CD4-positive, alpha-beta memory T cell (primary cell): ENCODE measurements at places on chromosomes 16 and 17. TPM values are rescaled to one million over a fixed set of nuclear protein-coding genes. Genes with fewer than 3 reads are reported as not detected.

DNA sequence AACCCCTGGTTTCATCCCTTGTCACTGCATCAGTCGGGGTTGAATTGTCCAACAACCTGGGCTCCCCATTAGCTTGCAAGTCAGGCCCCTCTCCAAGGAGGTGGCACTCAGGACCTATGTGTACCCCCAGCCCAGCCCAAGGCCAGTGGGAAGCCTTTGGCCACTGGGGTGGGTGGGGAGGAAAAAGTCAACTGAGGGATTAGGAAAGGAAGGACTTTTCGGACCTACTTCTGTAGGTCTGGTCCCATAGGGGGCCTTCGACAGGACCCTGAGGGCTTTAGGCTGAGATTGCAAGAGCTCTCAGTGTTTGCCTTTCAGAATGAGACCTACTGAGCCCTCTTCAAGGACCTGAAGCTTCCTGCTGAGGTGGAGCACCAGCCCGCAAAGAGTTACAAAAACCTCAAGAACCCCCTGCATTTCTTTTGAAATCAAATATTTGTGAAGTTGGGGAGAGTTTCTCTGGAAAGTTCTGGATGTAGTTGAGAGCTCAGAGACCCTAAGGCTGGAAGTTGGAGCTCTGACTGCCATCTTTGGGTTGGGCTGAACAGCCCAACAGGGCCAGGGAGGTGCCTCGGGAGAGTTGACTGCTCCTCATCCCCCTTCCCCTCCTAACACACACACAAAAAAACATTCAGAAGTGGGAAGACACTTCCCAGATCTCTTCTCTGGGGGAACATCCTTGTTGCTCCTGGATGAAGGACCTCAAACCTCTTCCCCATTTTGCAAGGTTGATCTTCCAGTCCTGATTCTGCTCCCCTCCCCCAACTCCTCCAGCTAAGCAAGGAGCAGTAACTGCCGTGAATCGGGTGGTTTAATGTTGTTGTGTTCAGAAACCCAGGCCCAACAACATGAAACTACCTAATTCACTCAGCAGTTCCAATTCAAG lies 5.8 kb upstream of the HOXB9 start:
- no peaks in the 10 kb centered on the region for H3K36me3 ChIP-seq
- DNase-seq: no peak
- no peak overlapping the region for H3K27ac ChIP-seq
- peaks cover 20% of the 10 kb centered on the region for H3K4me1 ChIP-seq
- H3K4me3 ChIP-seq: no peak overlapping the region
- H3K27me3 ChIP-seq: peaks cover 68% of the 10 kb centered on the region

GRCh38 chr17:80585890-80586845 lies 41.5 kb downstream of the RPTOR start:
- H3K36me3 ChIP-seq: no peaks in the 10 kb centered on the region
- peaks cover 10% of the 10 kb centered on the region for H3K4me1 ChIP-seq
- H3K4me3 ChIP-seq: no peak overlapping the region
- no peak overlapping the region for H3K27ac ChIP-seq

DNA sequence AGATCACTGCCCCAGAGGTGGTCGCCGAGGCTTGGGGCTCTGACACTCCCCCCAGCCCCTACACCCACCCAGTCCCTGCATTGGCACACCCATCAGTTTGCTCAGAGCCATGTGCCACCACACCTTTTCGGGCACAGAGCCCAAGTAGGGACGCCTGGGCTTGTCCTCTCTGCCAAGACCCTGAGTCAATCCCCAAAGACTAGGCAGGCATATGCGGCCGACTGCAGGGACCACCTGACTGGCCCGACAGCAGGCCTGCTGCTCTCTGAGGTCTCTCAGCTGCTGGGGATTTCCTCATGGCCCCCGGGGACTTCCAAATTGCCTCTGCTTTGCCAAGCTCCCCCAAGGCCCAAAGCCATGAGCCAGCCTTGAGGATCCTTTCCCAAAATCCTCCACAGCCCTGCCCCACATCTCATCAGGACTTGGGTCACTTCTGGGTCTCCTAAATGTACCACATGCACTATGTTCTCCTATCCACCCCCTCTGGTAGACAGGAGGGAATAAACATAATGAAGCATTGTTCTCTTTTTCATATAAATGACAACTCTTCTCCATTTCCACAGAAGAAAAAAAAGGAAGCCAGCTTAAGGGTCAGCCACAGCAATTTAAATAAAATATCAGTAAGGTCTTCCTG lies 30.6 kb downstream of the MYO18A start:
- no peak overlapping the region for H3K4me3 ChIP-seq
- no peaks in the 10 kb centered on the region for H3K27me3 ChIP-seq
- peaks cover 33% of the 10 kb centered on the region for H3K4me1 ChIP-seq
- peak overlapping the region; percentile 53 for H3K27ac ChIP-seq
- DNase-seq: no peak

- no peak overlapping the region for H3K4me3 ChIP-seq
- H3K4me1 ChIP-seq: peaks cover 5% of the 10 kb centered on the region
- H3K27me3 ChIP-seq: peaks cover 7% of the 10 kb centered on the region
These were observed 7.8 kb upstream of the SSTR2 start for GRCh38 chr17:73156887-73157520.

DNA sequence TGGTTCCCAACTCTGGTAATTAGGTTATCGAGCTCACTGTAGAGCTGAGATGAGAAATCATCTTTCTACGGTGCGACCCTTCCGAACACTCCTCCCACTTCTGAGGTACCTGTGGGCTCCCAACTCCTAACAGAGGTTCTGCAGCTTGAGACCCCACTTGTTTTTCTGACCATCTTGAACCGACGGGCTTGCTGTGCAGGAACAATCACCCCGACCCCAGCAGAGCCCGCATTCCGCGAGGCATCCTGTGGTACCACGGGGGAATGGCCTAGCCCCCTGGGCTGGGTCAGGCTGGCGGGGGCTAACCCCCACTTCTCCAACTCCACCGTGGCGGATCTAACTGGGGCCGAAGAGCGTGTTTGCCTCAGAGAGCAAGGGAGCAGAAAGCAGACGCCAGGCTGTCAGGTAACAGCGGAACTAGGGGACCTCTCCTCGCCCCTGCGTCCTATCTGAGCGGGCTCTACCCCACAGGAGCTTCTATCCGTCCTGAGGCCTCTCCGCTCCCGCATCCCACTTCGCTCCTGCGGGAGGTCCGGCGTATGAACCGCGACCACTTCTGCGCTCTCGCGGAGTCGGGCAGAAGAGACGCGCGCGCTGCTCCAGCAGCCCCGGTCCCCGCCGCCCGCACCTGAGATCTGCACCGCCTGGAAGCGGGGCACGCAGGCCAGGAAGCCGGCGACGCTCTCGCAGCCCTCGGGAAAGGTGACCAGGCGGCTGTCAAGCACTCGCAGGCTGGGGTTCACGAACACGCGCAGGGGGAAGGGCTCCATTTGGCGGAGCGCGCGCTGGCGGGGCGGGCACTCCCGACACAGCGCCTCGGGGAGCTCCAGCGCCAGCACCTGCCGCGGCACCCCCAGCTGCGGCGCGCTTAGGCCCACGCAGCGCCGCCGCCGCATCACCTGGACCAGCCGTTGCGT lies 761 bp downstream of the PDF start:
- H3K36me3 ChIP-seq: peaks cover 32% of the 10 kb centered on the region
- H3K4me3 ChIP-seq: peak overlapping the region; percentile 17
- peak overlapping the region; percentile 83 for H3K27ac ChIP-seq
- H3K27me3 ChIP-seq: no peaks in the 10 kb centered on the region
- peaks cover 49% of the 10 kb centered on the region for H3K4me1 ChIP-seq

Gene EME1
- 0.41 TPM for total RNA-seq

DNA sequence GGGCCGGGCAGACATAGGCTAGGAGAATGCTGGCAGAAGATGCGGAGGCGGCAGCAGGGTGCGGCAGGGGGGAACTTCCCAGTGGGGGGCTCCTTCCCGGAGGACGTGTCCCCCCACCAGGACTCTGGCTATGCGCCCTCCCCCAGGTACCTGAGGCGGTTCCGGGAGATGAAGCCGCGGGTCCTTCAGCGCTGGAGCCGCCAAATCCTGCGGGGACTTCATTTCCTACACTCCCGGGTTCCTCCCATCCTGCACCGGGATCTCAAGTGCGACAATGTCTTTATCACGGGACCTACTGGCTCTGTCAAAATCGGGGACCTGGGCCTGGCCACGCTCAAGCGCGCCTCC lies 3.4 kb downstream of the WNK4 start:
- DNase-seq: no peak
- H3K4me3 ChIP-seq: no peak overlapping the region
- peaks cover 44% of the 10 kb centered on the region for H3K27me3 ChIP-seq
- peaks cover 8% of the 10 kb centered on the region for H3K36me3 ChIP-seq

DNA sequence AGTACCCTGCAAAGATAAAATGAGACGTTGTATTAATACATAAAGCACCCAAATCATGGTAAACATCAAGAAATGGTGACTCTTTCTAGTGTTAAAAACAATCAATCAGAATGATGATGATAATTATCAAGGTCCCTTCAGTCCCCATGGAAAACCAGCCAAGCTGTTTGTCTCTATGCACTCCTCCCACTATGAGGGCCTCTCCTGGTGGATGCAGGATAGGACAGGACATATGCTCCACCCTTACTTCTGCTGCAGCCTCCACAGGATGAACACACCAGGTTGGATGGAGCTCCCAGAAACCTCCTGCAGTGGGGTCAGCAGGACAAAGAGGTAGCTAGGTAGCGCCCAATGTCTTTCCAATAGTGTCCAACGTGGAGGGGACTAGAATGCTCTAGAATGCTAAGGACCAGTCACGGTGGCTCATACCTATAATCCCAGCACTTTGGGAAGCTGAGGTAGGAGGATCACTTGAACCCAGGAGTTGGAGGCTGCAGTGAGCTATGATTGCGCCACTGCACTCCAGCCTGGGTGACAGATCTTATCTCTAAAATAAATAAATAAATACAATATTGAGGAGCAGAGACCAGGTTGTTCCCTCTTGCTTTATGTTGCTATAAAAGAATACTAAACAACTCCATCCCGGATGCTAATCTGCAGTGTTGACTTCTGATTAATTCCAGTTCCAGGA lies 9.9 kb upstream of the KDM8 start:
- no peaks in the 10 kb centered on the region for H3K27me3 ChIP-seq
- no peaks in the 10 kb centered on the region for H3K36me3 ChIP-seq
- DNase-seq: no peak
- no peak overlapping the region for H3K27ac ChIP-seq
- H3K4me1 ChIP-seq: peaks cover 46% of the 10 kb centered on the region

Gene ABAT
- 10.0 TPM for total RNA-seq

DNA sequence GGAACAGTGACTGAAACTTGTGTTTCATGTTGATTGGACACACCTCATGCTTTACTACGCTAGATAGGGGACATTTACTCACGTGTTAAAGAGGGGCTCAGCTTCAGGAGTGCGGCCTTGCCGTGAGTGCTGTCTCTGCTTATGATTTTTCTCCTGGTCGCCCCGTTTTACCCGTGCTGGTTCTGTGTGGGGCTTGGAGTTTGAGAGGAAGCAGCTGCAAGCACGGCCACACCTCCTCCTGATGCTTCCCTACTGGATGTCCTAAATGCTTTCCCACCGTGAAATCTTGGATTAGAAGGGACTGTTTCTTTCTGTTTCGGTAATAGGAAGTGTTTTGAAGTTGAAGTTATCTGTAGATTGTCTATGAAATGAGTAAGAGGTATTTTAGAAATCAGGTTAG lies 54.0 kb upstream of the ZNF750 start:
- peaks cover 3% of the 10 kb centered on the region for H3K36me3 ChIP-seq
- no peak overlapping the region for H3K4me3 ChIP-seq
- no peak for DNase-seq
- H3K27me3 ChIP-seq: no peaks in the 10 kb centered on the region
- H3K4me1 ChIP-seq: peaks cover 25% of the 10 kb centered on the region

Gene ACSM3
- 3.3 TPM for total RNA-seq

- H3K36me3 ChIP-seq: no peaks in the 10 kb centered on the region
- no peak for DNase-seq
- H3K4me3 ChIP-seq: peak overlapping the region; percentile 92
- peaks cover 45% of the 10 kb centered on the region for H3K4me1 ChIP-seq
- H3K27me3 ChIP-seq: no peaks in the 10 kb centered on the region
- H3K27ac ChIP-seq: peak overlapping the region; percentile 92
These were observed 1.1 kb downstream of the ORC6 start for GRCh38 chr16:46690281-46691178.

- H3K27ac ChIP-seq: no peak overlapping the region
- no peaks in the 10 kb centered on the region for H3K36me3 ChIP-seq
- H3K4me3 ChIP-seq: no peak overlapping the region
- H3K4me1 ChIP-seq: no peaks in the 10 kb centered on the region
- H3K27me3 ChIP-seq: no peaks in the 10 kb centered on the region
- DNase-seq: no peak
These were observed 41.3 kb downstream of the USP31 start for GRCh38 chr16:23107936-23108335.

Gene TBC1D3I
- total RNA-seq: 0.91 TPM

Gene ARHGDIG
- not detected for total RNA-seq
